ENCODE measurements at places on chromosomes 4 and X.

DNA sequence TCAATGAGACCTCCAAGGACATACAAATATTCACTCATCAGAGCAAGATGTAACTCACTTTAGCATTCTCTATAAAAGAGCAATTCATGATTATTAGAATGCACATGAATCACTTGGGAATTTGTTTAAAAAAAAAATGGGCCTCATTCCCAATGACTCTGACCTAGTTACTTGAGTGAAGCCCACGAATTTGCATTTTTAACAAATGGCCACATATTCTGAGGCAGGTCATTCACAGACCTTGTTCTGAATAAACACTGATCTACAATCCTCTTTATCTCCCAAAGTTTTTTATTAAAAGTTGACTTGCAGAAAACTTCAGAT lies 255.1 kb upstream of the VEGFC start:
- DNase-seq = no peak

- DNase-seq = no peak
Measured at GRCh38 chr4:74166135-74166534, 8.2 kb downstream of the MTHFD2L start.

DNA sequence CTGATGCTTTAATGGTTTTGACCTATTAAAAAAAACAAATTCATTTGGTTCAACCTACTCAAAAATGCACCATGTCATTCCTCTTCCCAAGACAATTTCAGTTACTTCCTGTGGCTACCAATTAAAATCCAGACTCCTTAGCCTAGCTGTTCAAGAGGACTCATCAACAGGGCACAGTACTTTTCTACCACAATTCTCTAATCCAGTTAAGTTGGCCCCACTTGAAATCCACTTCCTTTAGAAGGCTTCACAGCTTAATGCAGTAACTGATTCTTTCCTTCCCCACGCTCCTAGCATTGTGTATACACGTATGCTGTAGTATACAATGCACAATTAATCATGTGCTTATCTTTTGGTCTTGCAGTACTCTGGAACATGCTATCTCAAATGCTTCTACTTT lies 129.8 kb downstream of the UGT8 start:
- no peak for DNase-seq

GRCh38 chrX:103415528-103415927 lies 39.2 kb downstream of the BEX3 start:
- no peak for DNase-seq

- DNase-seq = no peak
Measured at GRCh38 chrX:153853180-153853901, 23.0 kb upstream of the PDZD4 start.

DNA sequence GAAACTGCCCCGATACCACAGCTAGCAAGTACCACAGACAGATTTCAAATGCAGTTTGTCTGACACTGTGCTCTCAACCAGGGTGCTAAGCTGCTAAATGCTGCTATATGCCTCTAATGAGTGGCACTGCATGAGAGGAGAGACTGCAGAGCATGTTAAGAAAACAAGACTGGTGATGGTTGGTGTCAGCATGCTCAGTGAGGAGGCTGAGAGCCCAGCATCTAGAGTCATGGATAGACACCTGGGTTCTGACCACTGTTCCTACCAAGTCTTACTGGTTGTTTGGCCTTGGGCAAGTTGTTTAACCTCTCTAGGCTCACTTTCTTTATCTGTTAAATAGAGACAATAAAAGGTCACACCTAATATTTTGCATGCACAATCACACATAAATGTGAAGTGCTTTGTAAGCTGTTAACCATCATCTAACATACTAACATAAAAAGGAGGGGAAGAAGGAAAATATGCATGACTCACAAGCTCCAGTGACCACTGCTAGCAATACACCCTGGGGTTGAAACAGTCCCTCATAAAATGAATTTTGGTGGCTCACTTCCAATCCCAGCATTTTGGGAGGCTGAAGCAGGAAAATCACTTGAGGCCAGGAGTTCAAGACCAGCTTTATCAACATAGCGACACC lies 20.7 kb downstream of the HHIP start:
- no peak for DNase-seq

DNA sequence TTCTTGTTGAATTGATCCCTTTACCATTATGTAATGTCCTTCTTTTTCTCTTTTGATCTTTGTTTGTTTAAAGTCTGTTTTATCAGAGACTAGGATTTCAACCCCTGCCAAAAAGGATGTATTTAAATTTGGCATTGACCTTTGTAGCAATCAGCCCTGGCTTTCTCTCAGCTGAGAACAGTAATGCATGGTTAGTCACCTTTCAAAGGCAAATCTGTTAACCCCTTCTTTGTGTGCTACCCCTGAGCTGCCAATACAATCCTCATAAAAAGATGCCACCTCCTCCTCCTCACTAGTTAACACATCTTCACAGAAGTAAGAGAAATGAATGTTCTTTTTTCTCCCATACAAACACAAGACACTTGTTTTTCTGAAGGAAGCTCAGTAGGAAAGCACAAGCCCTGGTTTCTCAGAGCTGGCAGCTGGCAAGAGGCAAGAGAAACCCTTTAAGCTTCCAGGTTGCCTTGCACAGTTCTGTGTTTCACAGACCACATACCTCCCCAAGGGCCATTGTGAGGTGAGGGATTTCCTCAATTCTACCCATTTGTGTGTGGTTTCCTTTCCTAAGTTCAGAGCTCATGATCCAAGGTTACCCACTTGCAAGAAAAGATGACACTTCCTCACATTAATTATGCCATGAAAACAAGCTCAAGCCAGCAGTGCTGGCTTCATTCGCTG lies 122.6 kb downstream of the RCHY1 start:
- DNase-seq = no peak

DNA sequence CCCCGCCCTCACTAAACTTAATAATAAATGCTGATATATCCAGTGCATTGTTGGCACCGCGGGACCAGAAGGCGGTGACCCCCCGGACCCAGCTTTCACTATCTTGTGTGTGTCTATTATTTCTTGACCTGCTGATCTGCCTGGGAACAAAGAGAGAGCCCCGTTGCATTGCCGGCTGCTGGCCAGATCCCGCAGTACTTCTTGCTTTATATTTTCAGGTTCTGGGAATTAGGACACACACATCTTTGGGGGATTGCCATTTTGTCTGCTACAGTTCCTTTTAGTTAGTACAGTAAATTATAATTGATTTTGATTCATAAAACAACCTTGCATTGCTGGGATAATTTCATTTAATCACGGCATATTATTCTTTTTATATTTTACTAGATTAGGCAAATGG lies 2.2 kb upstream of the RTL8B start:
- no peak for DNase-seq

DNA sequence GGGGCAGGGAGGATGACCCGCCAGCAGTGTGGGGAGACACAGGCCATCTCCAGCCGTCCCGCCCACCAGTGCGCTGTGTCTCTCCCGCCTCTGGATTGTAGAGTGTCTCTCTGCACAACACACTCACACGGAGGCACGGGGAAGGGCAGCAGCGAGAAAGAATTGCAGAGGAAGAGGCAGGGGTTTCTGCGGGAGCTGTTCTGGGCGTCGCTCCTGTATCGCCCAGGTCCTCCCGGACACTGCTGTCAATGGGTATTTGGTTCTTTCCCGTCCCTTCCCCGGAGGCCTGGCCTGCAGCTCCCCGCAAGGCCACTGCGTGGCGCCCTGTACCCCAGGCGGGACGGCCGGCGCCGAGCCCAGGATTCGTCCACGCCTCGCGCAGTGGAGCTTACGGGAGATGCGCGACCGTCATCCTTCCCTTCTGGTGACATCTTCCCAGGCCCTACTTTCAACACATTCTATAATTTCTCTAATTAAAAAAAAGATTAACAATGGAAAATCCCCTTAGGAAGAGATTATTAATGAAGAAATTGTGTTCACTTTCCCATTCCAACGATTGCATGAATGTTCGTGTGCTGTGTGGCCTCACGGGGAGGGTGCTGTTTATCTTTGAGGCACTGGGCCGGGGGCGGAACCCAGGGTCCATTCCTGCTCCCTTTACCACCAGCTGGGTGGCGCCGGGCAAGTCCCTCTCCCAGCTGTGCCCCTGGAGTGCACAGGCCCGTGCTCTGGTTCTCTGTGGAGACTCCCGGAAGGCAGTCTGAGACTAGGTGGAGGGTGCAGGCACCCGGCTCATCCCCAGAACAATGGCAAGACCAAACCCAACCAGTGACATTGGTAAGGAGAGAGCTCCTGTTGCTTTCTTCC lies 95.7 kb downstream of the CPZ start:
- peak; percentile 36 for DNase-seq

- DNase-seq = no peak
Measured at GRCh38 chr4:48634688-48635308, 144.7 kb downstream of the ZAR1 start.

DNA sequence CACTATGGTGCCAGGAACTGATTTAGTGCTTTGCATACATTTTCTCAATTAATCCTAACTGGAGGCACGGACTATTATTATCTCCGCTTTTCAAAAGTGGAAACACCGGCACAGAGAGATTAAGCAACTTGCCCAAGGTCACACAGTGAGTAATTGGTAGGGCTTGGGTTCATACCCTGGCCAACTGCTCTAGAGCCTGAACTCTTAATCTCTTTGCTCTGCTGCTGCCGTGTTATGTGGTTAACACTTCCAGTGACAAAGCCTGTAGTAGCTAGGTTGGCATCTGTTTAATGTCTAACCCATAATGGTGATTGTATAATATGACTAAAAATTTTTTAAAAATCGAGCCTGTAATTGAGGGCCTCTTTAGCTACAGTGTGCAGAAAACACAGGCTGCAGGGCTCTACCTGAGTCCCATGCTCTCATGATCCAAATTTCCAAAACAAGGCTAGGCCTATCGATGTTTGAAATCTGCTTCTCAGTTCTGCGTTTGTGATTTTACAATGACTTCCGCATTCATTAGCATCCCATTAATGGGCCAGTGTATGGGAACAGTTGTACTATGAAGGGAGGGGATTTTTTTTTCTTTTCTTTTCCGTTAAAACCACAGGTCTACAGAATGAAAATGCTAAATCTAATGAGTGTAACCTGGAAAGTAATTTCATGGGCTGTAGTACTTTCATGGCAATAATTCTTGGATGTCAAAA lies 219.3 kb upstream of the JADE1 start:
- no peak for DNase-seq

DNA sequence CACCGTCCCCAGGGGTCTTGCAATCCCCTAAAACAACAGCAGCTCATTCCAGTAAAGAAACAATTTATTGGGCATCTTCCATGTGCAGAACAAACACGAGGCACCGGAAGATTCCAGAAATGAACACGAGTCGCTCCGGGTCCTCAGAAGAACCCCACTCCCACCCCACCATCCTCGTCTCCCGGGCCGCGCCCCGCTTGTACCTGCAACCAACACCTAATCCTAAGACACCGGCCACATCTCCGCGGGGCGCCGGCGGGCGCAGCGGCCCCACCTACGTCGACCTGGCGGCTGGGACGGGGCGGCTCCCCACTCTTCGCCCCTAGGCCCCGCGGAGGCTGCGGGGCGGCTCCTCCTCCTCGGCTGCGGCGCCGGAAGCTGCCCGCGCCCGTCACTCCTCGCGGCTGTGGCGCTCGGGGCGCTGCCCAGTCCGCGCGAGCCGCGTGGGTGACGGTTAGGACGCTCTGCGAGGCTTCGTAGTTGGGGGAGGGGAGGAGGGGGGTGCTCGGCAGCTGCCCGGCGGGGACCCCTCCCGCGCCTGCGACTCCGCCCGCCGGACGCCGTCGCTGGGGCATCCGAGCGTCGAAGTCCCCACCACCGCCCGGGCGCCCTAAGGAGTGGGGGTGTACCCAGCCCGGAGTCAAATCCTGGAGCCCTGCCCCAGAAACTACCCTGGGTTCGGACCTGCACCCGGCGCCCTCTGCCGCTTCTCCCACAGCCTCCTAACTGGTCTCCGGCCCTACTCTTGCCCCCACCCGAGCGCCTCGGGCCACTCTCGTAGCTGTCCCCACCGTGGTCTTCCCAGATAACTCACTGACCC lies at the start of gene CCDC158:
Gene CCDC158 (minus strand): TSS at position 380 of the 820 bp plus-strand sequence. CDS start 17,934 bp downstream, outside the sequence.
- DNase-seq = no peak

DNA sequence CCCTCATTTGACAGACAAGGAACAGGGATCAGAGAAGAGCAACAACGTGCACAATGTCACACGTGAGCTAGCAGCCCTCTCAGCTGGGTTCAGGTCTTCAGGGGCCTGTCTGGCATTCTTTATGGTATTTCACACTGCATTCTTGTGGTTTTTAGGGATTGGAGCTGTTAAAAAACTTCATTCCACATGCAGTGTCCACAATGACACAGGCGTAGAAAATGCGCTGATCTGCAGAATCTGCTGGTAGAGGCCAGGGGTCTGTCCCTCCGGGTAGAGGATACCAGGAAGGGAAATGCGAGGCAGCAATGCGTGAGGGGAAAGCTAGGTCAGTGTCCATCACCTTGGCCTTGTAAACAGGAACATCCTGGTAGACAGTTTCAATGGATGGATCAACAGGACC lies 36.6 kb downstream of the MAP7D3 start:
- no peak for DNase-seq

- DNase-seq = no peak
Measured at GRCh38 chr4:175453456-175453855, 358.6 kb downstream of the GPM6A start.

DNA sequence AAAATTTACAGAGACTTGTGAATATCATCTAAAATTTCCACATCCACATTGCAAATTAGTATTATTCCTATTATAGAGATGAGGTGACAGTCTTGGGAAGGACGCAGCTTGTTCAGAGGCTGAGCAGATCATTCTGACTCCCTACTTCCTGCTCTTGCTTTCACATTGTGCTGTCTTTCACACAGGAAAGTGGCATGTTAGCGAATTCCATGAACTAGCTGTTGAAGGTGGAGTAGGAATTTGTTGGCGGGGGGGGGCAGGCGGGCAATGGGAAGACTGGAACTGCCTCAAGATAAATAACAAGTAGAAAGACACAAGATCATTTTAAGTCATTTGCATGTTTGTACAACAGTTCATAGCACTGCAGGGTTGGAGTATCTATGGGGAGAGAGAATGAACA lies 2.3 kb downstream of the PF4V1 start:
- no peak for DNase-seq

GRCh38 chrX:101595739-101596419 lies 21.9 kb downstream of the ARMCX6 start:
- DNase-seq = no peak

- no peak for DNase-seq
Measured at GRCh38 chrX:2318371-2318770, 182.4 kb downstream of the DHRSX start.

DNA sequence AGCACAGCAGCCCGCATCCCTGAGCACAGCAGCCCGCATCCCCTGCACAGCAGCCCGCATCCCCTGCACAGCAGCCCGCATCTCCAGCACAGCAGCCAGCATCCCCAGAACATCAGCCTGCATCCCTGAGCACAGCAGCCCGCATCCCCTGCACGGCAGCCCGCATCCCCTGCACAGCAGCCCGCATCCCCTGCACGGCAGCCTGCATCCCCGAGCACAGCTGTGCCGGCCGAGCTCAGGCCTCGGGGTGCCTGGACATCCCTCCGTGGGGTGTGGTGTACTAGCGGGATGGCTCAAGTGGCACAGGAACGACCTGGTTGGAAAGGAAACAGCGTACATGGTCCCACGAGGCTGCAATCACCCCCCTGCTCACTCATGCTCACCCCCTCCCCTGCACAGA lies 26.8 kb downstream of the ABLIM2 start:
- DNase-seq = no peak

DNA sequence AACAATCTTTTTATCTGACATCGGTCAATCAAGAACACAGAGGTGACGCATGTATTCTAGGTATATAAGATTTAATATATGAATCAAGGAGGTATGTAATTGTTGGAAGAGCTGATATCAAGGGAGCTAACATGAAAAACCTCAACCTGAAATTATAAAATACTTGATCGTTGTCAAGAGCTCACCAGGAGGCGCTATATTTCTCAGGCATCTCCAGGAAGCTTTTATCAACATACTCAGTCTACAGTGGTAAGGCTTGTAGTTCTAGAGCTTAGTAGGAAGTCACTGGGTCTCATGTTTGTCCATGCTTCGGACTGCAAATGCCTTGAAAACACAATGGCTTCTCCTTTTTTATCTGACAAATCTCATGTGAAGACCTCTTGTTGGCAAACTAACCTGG lies 156.1 kb downstream of the GRXCR1 start:
- no peak for DNase-seq
